ENCODE measurements at places on chromosomes 16 and 17.

DNA sequence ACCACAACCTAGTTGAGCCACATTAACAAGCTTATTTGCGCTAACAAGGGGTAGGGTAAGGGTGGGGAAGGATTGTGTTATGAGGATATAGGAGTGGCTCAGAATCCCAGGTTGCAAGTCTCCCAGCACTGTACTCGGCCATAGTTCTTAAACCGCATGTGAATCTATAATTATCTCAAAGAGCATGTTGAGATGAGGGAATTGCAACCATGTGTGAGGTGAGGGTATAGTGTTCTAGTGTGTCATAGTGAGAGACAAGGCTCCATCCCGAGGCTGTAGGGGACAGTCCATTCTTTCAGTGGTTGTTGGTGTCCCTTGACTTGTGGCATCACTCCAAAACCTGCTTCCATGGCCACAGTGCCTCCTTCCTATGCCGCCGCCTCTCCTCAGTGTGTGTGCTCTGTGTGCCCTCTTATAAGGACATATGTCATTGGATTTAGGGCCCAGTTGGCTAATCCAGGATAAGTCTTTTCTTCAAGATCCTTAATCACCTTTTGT, 22.7 kb upstream of the ATP5MC1 start:
- DNase-seq = no peak

DNA sequence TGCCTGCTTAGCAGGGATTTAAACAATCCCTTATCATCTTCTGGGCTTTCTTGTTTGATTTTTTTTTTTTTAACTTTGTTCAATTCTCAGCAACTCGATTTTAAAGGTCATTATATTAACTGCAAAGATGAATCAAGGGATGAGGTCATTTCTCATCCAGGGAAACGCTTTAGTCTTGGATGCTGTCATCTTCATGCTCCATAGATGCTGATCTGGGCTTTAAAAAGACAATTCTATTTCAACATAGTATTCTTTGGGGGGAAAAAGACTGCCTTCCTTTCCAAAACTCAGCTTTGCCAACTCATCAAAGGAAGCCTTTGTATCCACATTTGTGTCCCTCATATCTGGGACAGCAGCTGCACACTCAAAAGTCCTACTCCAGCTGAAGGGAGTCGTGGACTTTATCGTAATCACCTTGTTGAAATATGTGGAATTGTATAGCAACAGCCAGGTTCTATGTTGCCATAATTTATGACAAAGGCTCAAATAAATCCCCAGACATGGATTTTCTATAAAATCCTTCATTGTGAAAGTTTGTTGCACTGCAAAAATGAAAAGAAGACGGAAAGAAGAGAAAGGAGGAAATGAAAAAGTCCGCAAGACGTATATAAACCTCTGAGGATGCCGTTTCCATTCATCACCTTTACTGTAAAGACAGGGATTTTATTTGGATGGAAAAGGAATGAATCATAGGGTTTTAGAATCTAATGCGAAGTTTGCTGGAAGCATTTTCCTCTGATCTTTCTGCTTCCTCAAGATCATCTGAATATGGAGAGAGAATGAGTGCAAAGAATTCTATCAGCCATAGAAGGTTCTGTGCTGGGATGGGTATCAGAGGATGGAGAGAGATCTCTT, 48.6 kb upstream of the XYLT1 start:
- DNase-seq = no peak

DNA sequence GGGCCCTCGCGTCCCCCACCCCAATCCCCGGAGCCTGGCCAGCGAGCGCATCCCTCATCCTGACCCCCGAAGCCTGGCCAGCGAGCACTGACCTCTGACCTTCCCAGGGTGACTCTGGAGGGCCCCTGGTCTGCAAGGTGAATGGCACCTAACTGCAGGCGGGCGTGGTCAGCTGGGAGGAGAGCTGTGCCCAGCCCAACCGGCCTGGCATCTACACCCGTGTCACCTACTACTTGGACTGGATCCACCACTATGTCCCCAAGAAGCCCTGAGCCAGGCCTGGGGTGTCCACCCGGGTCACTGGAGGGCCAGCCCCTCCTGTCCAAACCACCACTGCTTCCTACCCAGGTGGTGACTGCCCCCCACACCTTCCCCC, 2.3 kb downstream of the TPSD1 start:
- DNase-seq = no peak

DNA sequence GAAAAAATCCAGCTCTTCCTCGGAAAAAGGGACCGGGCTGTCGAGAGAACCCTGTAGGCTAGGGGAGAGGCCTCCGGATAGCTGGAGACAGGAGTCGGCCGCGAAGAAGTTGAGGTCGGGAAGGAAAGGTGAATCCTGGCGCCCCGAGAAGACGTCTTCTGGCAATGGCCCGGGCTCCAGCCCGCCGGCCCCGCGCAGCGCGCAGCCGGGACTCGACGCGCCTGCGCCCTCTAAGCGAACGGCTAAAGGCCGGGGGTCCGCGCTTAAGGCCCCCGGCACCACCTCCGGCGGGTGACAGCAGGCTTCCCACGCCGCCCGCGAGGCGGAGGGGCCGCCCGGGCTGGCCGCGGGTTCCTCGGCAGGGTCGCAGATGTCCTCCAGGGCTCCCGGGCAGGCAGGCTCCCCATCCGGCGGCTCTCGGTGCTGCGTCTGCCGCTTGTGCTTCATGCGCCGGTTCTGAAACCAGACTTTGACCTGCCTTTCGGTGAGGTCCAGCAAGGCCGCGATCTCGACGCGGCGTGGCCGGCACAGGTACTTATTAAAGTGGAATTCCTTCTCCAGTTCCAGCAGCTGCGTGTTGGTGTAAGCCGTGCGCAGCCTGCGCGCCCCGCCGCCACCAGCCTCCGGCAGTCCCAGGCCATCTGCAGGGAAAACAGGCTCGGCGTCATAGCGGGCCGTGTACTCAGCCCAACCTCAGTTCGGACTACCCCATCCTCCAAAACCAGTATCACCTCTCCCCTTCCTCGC, 1.6 kb downstream of the HOXB2 start:
- peak; percentile 73 for DNase-seq

DNA sequence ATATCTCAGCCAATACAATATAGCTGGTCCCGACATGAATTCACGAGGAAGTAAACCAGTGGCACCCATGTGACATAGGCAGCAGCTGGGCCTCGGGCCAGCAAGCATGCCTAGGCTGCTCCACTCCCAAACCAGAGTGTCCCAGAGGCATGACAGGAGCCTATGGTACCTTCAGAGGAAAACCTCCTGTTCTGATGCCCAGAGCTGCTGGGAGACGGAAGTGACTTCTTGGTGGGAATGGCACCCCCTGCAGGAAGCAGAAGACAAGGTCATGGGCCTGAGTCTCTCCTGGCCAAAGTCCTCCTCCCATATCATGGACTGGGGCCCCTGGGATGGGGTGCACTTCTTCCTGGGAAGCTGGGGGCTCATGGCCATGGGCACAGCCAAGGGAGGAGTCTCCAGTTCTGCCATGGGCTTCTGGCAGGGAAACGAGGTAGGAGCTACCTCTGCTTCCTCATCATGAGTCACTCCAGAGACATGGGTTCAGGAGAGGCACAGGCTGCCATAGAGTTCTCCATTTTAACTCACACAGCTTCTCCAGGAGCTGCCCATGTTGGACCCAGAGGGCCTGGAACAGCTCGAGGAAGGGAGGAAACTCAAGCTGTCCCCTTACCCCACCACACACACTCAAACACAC, 13.4 kb downstream of the FBF1 start:
- DNase-seq = no peak
